Hematopoietic multipotent progenitor cell treated with erythropoietin and hydrocortisone succinate and interleukin-3 and kit ligand, for 6 days (in vitro differentiated cells): ENCODE measurements at places on chromosomes 13 and 19.

GRCh38 chr19:16627928-16628182 is 149 bp downstream of the MED26 start:
- no peak for DNase-seq

DNA sequence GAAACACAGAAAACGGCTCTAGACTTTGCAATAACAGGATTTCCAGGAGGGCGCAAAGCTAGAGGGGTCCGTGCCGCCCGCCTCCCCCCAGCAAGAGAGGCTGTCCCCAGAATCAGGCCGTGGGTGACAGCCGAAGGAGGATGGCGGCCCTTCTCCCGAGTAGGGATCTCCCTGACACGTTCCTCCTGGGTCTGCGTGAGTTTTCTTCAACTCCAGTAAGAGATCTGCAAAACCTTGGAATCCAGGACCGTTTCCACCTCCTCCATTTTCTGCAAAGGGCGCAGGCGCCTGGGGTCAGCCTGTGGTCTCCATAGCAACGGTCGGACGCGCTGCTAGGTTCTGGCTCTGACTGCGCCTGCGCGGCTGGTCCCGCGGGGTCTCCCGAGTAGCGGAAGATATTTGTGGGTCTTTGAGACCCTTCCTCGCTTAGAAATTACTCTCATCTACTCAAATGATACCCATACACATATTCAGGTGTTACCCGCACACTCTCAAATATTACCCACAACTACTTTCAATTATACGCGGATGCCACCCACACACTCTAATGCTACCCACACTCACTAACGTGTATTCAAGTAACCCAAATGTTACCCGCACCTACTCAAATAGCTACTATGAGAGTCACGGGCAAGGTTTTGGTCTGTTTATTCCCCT is 2.1 kb downstream of the PNMA8C start:
- peak; percentile 85 for DNase-seq

DNA sequence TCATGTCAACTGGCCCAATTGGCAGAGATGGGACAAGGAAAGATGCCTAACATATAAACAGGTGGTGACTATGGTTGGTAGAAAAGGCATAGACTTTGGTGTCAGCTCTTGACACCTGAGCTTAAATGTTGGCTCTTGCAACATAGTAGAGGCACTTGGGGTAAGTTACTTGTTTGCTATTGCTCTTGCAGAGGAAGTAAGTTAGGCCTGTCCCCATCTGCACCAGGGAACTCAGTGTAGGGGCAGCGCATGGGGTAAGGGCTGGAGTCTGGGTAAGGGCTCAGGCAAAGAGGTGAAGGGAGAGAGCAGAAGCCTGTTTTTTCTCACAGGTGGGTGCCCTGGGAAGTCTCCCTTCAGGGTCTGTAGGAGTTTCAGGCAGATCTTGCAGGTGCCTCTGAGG is 27.6 kb downstream of the ERICH6B start:
- DNase-seq, result no peak

- DNase-seq, result peak; percentile 90
These were observed at the start of gene PLEKHF1 for GRCh38 chr19:29665215-29665825. Gene PLEKHF1 (plus strand): TSS chr19:29665461. CDS start chr19:29673840, 8,379 bp downstream.

DNA sequence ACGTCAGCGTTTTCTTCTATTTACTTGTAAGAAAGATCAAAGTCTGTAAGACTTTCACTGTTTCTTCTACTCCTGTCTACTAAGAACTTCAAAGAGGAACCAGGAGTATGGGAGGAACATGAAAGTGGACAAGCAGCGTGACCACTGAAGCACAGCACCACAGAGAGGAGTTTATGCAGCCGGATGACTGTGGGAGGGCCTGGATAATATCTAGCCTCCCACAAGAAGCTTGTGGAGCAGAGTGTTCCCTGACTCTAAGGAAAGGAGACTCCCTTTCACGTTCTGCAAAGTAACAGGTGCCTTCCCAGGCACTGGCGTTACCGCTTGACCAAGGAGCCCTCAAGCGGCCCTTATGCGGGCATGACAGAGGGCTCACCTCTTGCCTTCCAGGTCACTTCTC is 83.6 kb upstream of the PDCD5 start:
- DNase-seq, result no peak

DNA sequence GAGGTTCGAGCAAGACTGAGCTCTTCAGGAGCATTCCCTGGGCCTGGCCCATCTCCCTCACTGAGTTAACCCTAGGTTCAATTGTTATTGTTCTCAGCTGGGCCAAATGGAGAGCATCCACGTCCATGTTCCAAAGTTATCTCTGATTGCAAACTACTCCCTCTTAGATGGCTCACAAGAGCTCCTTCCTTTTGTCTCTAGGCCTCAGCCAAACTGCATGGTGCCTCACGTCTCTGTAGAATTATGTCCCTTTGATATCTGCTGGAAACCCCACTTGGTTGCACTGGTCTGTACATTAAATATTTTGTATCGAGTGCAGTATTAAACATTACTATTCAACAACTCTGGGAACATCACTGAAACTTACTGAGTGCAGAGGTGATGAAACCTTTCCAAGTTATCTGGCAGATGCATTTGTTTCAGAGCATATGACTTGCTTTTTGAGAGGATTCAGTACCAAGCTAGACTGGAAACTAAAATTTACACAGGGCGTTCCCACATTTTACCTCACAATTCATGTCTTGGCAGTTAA is 38.1 kb downstream of the DOCK9 start:
- DNase-seq, result no peak

- DNase-seq, result no peak
These were observed 644.1 kb downstream of the GPC5 start for GRCh38 chr13:92042522-92042921.

GRCh38 chr19:38004186-38004520 is 97.1 kb downstream of the SIPA1L3 start:
- DNase-seq, result no peak

DNA sequence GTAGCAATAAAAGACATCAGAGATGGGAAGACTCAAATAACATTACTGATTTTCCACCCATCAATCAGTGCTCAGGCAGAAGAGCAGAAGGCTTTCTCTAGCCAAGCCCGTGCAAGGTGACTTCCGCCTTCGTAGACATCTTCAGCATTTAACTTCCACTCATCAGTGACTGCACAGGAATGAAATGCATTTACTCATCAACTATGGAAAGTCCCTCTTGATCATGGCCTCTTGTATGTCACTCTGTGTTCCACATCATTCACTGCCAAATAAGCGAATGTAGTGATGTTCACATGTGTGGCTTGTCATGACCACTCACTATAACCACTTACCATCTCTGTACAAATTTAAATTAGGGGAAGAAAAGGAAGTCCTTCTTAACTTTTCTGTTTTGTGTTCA is 49.4 kb downstream of the SACS start:
- DNase-seq, result no peak

DNA sequence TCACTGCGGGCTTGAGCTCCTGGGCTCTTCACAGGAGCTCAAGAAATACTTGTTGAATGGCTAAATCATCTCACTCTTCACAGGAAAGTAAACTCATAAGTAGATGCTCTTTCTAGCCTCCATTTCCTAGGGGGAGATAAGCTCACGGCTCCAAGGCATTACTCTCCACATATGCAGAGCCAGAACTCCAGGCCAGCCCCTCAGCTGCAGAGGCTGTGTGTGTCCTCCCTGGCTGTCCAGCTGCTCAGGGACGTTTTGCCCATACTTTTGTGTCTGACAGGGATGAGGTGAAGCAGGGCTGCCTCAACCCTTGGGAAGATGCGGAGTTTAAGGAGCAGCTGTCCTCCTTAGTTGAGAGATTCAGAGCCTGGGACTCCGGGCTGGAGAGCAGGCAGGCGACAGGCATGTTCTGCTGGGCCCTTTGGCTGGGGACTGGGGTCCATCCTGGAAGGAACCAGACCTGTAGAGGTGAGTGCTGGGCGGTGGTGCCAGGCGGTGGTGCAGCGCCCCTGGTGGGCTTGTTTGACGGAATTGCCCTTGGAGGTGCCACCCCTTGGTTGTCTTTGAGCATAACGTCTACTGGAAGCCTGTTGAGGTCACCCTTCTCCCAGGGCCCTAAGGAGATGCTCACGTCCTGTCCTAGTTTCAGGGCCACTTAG is 20.5 kb upstream of the SLC15A1 start:
- no peak for DNase-seq

DNA sequence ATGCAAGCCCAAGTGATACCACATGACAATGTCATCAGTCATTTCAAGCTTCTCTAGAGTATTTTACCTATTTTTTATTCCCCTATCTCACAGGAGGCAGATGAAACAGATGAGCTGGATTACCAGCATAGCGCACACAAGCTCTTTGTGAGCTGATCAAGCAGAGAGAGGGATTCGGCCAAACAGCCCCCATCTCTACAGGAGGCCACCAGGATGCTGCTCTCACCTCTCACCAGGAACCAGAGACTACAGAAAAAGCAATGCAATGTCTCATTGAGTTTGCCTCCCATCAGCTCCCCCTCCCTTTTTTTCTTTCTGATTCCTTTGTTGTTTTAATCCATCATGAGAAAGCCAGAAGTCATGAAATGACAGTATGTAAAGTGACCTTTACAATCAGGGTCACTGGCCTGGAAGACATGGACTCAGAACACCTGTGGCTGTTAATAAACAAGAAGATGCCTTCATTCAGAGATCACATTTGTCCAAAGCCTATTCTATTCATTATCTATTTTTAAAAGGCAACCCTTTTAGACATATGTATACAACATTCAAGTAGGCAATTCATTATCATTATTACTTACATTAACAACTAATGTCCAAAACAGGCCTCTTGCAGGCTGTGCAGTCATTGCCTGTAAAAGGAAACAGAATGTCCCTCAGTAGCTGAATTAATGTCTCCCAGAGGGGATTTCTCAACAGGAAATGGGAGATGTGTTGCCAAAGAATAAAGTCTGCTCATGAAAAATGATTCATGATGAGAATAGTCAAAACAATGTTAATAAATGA is 656.6 kb downstream of the TBC1D4 start:
- no peak for DNase-seq

- DNase-seq, result peak; percentile 57
These were observed 484 bp downstream of the IL11 start for GRCh38 chr19:55369653-55370304.

DNA sequence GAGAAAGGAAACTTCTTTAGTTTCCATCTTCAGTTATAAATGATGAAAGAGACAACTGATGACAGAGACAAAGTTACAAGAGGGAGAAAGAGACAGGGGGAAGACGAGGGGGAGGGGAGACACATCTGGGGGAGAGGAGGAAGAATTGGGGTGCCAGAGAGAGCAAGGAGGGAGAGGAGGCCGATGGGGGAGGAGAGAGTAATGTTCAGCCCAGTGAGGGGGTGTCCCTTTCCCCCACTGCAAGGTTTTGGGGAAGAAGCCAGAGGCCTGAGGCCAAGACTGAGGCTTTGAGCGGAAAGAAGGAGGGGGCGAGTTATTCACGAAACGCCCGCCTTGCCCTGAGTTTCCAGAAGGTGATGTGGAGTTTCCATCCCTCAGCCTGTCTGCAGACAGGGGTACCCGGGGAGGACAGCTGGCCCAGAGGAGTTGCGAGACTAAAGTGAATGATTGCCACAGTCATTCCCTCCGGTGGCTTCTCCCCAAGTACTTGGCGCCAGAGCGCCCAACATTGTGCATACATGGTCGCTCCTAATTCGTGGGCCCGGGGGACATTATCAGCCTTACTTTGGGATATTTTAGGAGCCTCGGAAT is 558 bp upstream of the PPAN start:
- peak; percentile 40 for DNase-seq

DNA sequence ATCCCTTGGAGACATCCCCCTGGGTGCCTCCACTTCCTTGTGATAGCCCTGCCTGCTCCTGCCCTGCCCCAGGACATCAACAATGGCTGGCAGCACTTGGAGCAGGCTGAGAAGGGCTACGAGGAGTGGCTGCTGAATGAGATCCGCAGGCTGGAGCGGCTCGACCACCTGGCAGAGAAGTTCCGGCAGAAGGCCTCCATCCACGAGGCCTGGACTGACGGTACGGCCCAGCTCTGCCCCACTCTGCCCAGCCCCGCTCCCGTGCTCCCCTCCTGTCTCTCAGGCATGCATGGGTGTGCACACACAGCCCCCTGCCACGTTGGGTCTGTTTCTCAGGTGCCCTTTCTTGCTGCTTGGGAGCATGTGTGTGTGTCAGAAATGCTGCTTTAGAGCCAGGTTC is 26.4 kb downstream of the CAPN12 start:
- DNase-seq, result no peak

DNA sequence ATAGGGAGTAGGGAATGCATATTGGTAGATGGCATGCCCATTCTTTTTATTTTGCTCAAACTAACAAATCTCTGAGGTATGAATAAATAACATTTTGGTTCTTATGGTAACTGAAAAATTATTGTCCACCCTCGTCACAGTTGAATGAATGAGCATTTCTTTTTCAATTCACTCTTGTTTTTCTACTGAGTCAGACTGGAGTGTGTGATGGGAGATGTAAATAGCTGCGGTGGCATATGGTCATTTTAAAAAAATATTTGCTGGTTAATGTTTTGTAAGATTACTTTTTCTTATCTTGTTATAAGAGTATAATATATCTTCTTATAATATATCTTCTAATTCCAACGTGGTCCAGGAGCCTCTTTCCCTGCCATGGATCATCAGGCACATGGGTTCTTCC is 586.5 kb downstream of the SLITRK5 start:
- DNase-seq, result no peak

DNA sequence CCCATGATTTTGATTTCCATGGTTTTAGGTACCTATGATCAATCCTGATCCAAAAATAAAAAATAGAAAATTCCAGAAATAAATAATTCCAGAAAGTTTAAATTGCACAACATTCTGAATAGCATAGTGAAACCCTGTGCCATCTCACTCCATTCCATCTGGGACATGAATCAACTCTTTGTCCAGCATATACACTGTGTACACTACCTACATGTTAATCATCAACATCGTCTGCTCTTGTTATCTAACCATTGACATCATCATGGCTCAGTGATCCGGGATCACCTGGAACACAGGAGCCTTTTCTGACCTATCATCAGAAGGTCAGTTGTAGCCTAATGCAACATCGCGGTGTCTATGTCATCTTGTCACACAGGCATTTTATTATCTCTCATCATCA is 75.6 kb downstream of the MYO16 start:
- DNase-seq, result no peak

- DNase-seq, result peak; percentile 30
These were observed 118.4 kb upstream of the SLC7A1 start for GRCh38 chr13:29713839-29714238.

DNA sequence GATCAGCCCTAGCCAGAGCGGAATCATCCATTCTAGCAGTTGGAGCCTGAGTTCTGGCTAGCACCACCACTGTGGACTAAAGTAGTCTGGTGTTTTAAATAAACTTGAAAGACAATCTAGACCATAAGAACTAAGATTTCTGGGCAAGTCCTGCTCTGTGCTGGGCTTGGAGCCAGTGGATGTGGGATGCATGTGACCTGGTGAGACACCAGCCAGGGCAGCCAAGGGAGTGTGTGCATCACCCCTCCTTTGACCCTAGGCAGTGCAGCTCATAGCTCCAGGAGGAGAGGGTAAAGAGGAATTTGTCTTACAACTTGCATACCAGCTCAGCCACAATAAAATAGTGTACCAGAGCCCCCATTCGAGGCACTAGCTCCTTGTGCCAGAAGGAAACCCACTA is 21.0 kb downstream of the ITGBL1 start:
- DNase-seq, result no peak

GRCh38 chr13:24267274-24267673 is 42.1 kb upstream of the C1QTNF9 start:
- DNase-seq, result peak; percentile 29
